ENCODE measurements at places on chromosomes 2 and 18. TPM values are rescaled to one million over a fixed set of nuclear protein-coding genes. Genes with fewer than 3 reads are reported as not detected.

DNAJC5G gene
- not detected for total RNA-seq

GRCh38 chr2:171409436-171409971 is 24.3 kb downstream of the METTL8 start:
- DNase-seq: no peak

- DNase-seq: no peak
Observed at GRCh38 chr2:215405722-215406581, 29.9 kb downstream of the FN1 start.

GRCh38 chr2:108257757-108258331 is 18.1 kb downstream of the SULT1C3 start:
- DNase-seq: no peak

- no peak for DNase-seq
Observed at GRCh38 chr2:157320409-157320808, 5.2 kb downstream of the ERMN start.

- peak; percentile 73 for DNase-seq
Observed at GRCh38 chr2:113273027-113273551, 5.6 kb downstream of the PAX8 start.

- no peak for DNase-seq
Observed at GRCh38 chr2:210003359-210003758, 921 bp downstream of the RPE start.

DNA sequence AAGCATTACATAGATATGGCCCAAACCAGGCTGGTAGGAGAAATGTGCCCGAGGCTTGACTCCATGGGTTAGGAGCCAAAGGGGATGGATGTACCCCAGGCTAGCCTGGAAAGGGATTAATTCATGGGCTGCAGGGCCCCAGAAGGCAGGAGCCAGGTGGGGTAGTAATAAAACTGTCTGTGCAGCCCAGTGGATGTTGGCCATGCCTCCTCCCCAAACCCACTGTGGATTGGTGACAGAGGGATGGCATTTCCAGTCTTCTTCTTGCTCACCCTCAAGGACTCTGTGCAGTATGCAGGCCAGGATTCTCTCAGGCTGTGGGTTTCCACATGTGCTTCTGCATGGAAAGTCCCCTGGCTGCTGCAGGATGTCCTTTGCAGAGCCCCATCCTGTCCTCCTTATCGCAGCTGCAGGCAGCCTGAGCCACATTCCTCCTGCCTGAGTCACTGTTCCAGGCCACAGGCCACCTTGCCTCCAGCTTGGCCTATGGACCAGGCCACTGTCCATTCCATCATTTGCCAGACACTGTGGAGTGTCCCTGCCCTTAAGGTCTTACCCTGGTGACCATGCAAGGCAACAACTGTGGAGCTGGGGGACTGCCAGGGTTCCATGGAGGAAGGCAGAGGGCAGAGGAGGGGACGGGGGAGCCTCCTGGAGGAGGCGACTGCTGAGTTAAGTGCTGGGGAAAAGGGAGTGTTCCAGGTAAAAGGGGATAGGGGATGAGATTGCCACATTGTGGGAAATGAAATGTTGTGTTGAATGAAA is 38.9 kb downstream of the INO80C start:
- DNase-seq: no peak

DNA sequence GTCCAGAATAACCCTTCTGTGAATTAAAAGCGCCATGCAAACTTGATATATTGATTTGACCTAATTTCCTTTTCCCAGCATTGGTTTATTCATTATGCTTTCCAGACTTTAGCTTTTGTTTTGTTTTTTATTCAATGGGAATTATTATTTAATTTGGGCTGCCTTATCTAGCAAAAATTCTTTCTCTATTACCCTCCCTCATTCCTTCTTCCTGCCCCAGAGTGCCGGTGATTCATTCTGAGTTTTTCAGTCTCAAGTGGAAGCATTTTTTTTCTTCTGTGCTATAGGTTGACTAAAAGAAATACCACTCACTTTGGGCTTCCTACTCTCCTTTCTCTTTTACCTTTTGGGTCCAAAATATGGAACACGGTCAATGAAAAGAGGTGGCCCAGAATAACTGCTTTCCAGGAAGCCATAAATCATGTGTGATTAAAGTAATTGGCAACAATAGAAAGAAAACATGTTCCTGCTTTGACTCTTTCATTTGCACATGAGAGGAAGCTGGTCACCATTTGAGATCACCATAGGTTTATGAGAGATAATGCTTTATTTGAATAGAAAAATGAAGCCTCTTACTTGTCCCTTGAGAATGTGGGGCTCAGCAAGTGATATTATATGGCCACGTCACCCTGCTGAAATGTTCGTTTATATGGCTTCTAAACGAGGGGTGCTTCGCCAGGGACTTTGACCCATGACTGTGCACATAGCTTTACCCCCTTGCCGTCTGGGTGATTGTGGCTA is 422.8 kb upstream of the ZEB2 start:
- DNase-seq: no peak

DNA sequence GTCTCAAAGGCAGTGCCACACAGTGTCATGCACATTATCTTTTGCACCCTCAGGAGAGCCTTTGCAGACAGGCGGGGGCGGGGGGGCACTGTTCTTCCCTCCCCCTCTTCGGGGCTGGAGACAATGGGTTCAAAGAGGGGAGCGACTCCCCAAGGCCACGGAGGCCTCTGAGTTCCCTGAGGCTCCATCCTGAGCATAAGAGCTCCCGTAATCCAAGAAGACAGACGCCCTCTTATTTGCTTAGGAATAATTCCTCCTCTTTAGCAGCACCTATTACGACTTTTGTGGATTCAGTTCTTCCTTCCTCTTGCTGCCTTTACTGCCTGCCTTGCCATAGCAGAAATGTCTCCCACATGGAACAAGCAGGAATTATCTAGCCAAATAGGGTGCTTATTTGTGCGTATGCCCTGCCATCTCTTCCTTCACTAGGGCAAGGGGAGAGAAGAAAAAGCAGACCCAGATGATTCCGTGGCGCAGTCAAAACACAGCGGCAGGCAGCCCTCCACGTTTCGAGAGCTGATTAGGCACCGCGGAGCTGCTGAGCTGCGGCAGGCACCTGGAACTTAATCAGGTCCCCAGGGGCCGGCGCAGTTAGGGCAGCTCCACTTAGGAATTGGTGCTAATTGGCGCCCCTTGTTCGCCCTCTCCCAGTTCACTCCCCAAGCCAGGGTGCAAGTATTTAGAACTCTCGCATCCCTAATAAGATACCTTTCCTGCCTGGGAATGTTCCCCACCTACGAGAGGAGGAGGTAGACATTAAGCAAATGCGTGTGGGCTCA is 233.4 kb upstream of the MYT1L start:
- DNase-seq: no peak

ARHGAP25 gene
- total RNA-seq: 68.2 TPM

DNA sequence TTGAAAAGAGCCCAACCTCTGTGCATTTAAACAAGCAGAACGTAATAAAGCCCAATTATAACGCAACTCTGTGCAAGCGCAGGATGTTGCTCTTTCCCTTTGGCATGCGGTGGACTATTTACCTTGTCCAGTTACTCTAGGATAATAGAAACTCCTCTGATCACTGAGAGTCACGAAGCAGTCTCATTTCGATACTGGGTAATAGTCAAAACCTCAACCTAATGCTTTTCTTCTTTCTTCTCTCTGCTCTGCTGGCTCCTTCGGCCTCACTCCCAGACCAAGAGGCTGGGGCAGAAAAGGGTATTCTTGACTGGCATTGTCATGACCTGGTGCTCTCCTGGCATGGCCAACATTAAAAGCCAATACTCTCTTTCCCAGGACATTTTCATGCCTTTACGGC is 89.7 kb upstream of the GCFC2 start:
- DNase-seq: no peak

DNA sequence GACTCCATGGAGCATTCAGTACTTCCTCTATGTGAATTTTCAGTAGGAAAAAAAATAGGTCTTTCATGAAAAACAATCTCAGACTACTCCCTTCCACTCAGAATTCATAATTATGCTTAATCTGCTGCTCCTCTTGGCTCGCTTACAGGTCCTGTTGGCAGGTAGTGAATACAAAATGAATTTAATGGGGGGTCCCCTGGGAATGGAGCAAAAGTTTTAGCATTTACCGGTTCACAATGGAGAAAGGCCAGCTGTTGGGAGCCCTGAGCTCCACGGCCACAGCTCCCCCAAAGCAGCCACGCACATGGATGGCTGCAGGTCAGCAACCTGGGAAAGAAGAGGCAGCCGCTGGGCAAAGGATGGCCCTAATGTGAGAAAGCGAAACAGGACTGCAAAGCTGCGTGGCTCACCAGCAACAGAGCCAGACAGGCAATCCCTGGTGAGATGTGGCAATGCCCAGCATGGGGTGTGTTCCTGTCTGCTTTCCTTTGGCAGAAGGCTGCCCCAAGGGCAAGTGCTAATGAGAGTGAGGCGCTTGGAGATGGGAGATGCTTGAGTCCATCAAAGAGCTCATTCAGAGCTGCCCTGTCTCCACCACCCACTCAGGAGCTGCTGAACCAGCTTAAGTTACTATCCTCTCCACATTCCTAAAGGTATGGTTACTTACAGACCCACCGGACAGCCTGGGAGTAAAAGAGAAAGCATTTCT is 447.4 kb downstream of the EPHA4 start:
- DNase-seq: no peak

DNA sequence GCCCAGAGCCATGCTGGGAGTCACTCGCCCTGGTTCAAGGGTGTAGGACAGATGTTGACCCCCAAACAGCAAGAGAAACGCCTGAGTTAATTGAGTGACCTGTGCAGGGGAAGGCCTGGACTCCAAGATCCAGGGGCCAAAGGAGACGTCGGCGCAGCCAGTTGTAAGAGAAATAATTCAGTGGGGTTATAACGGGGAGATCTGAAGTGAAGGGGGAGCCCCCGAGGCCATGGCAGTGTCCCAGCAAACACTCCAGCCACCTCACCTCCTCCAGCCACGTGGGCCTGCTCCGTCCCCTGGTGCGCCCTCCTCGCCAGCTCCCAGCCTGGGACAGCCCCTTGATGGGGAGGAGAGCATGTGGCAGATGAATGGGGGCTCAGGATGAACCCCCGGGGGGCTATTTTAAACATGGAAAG is 130.7 kb upstream of the GPC1 start:
- no peak for DNase-seq

GRCh38 chr18:22946846-22947245 is 13.7 kb downstream of the RBBP8 start:
- no peak for DNase-seq

- DNase-seq: peak; percentile 48
Observed at GRCh38 chr2:64454386-64455332, 697 bp downstream of the LGALSL start.

DNA sequence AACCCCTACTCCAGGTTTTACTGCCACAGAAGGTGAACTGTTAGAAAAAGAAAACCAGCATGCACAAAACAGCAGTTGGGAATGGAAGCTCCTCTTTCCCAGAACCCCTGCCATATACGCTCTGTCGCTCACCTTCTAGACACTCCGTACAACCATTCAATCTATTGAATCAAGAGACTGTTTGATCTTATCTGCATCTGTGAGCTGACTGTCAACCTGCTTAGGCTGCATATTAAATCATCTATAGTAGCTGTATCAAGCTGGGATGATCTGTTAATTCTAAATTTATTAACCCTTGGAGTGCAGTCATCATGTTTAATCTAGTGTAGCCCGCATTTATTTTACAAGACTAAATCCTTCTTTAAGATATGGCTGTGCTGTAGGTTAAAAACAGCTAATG is 13.6 kb upstream of the BCL11A start:
- DNase-seq: no peak

GRCh38 chr18:13376298-13376840 is 157.8 kb downstream of the LDLRAD4 start:
- peak; percentile 64 for DNase-seq

- DNase-seq: no peak
Observed at GRCh38 chr2:107775211-107775610, 51.5 kb upstream of the RGPD4 start.

DNA sequence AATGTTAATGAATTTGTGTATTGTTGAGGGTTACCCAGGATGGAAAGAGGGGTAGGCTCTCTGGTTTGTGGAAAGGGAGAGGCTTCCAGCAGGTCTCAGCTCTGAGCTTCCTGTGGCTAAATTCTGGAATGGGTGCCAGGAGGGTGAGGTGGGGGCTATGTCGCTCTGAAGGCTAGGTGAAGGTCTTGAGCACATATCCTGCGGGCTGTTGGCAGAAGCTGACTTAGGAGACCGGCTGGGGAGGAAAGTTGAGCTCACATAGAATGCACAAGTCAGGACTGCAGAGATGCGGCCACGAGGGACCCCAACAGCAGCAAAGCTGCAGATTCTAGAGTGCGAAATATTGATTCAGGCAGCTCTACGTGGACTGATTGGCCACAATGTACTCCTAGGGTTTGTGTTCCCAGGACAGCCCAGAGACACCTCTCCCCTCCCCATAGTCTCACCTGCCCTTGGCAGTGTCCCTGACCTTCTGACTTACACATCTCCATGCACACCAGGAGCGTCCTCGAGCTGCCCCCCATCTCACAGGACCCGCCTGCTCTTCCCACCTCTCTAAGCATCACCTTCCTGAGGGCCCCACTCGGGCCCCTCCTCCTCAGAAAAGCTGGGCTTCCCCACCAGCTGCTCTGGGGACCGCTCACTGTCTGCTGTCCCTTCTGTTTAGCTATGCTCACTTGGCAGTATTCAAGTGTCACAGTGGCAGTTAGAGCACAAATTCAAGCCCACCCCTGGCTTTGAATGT is 72.6 kb downstream of the ALK start:
- no peak for DNase-seq

DNA sequence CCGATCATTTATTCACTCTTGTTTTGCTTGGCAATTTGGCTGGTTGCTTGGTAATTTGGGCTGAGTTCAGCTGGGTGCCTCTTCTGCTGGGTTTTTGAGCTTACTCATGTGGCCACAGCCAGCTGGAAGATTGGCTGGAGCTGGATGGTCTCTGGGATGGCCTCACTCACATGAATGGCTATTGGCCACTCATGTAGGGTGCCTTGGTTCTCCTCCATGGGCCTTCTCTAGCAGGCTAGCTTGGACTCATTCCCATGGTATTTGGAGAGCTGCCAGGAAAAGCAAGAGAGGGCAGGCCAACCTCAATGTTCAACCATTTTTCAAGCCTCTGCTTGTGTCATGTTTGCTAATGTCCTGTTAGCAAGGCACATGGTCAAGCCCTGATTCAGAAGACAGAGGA is 16.9 kb downstream of the ZAP70 start:
- no peak for DNase-seq

DNA sequence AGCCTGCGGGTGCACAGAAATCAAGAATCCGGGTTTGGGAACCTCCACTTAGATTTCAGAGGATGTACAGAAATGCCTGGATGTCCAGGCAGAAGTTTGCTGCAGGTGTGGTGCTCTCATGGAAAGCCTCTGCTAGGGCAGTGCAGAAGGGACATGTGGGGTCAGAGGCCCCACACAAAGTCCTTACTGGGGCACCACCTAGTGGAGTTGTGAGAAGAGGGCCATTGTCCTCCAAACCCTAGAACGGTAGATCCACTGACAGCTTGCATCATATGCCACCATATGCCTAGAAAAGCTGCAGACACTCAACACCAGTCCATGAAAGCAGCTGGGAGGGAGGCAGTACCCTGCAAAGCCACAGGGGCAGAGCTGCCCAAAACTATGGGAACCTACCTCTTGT is 833.0 kb downstream of the TMEM182 start:
- DNase-seq: no peak

R3HDM1 gene
- total RNA-seq: 53.9 TPM

DNA sequence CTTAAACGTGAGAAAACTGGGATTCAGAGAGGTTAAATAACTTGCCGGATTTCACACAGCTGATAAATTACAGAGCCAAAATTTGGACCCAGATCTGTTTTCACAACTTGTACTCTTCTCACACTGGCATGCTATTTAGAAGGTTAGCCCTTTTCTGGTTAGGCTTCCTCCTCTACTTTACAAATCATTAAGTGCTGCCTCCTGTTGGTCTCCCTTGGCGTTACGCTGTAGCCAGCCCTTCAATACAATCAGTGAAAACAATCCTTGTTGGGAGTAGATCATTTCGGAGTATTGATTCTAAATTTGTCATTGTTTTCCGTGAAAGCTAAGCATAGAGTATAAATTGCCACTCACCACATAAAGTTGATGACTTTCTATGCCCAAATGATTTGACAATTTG is 153.5 kb downstream of the ARHGAP15 start:
- peak; percentile 51 for DNase-seq
